ENCODE measurements at places on chromosomes 2 and 18. TPM values are rescaled to one million over a fixed set of nuclear protein-coding genes. Genes with fewer than 3 reads are reported as not detected.

The NETO1 gene
- not detected for total RNA-seq

The C2orf69 gene
- total RNA-seq = 12.8 TPM

The AMER3 gene
- not detected for total RNA-seq

The SNX17 gene
- total RNA-seq = 77.9 TPM

The NAB1 gene
- 18.9 TPM for total RNA-seq

The FEV gene
- total RNA-seq = not detected

The DTYMK gene
- 13.5 TPM for total RNA-seq

The STRADB gene
- total RNA-seq = 24.2 TPM

The PROM2 gene
- total RNA-seq = 0.40 TPM

The LCLAT1 gene
- total RNA-seq = 16.7 TPM

The DAPL1 gene
- total RNA-seq = not detected

The TEX44 gene
- total RNA-seq = not detected

The DSG2 gene
- 0.07 TPM for total RNA-seq

The ACKR3 gene
- 4.5 TPM for total RNA-seq

The REG1B gene
- 4.9 TPM for total RNA-seq

The RPRM gene
- not detected for total RNA-seq

The INHA gene
- total RNA-seq = not detected

The AKAIN1 gene
- not detected for total RNA-seq

The OXER1 gene
- 0.22 TPM for total RNA-seq

The PCARE gene
- total RNA-seq = not detected

The ALK gene
- not detected for total RNA-seq

The HRH4 gene
- total RNA-seq = 1.4 TPM

The BBS5 gene
- 3.0 TPM for total RNA-seq

The SPC25 gene
- total RNA-seq = 0.83 TPM

The REG3G gene
- total RNA-seq = not detected

The FAM110C gene
- 1.5 TPM for total RNA-seq

The UGT1A9 gene
- not detected for total RNA-seq

The IL37 gene
- not detected for total RNA-seq

The CSRNP3 gene
- 0.19 TPM for total RNA-seq

The IL36G gene
- total RNA-seq = not detected

The HJURP gene
- total RNA-seq = 1.1 TPM

The PSMA8 gene
- 0.35 TPM for total RNA-seq

Measured in T-cell (primary cell).